ENCODE measurements at places on chromosomes 13 and 19. TPM values are rescaled to one million over a fixed set of nuclear protein-coding genes. Genes with fewer than 3 reads are reported as not detected.

DNA sequence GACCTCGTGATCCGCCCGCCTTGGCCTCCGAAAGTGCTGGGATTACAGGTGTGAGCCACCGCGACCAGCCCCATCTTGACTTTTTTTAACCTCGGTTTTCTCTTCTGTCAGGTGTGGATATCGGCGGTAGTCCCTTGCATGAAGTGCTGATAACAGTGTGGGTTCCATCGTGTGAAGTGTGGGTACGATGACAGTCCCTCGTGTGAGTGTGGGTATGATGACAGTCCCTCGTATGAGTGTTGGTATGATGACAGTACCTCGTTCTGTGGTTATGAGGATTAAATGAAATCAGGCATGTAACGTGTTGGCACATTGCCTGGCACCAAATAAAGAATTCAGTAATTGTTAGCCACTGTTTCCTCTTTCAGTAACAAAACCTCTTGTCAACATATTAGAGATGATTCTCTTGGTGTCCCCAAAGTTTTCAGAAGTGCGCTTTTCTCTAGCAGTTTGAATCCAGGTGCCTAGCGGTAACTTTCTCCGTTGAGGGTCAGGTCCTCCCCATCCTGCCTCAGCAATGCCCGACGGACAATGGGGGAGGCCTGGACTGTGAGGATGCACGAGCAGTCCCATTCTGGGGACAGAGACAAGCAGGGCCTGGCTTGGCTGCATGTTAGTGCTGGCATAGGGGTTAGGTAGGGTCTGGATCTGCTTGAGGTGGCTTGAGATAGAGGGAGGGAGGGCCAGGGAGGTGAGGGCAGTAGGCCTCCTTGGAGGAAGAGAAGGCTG lies 15.3 kb downstream of the GATAD2A start:
- DNase-seq: peak; percentile 57

DNA sequence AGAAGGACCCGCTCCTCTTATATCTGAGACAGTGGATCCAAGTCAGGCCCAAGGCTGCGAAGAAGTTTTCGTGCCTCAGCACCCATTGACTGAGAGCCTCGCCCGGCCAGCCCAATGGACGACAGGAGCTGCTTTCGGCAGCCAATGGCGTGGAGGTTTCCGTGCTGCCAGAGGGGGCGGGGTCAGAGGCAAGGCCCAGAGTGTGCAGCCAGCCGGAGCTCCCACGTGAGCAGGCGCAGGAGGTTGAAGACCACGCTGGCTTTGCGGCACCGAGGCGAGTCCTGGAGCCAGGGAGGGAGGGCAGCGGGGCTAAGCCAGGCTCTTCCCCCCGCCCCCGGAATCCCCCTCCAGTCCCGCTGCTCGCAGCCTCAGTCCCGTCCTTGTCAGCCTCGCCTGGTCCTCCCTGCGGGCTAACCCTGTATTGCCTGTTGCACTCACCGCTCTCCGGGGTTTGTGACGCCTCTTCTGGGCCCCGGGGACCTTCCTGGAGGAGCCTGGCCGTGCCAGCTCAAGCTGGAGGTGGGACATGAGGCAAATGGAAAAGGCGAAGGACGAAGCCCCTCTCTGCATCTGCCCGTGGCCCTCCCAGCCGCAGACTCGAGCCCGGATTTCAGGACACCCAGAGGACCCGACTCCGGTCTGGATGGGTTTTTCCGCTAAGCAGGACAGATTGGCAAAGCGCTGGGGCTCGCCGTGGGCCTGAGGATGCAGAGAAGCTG lies 1.5 kb downstream of the IFNL4 start:
- DNase-seq: peak; percentile 55

Gene CEACAM21
- total RNA-seq: 22.1 TPM

- DNase-seq: no peak
Observed at GRCh38 chr19:30228835-30229524, 143.2 kb upstream of the ZNF536 start.

Gene ZNF235
- total RNA-seq: 2.1 TPM

DNA sequence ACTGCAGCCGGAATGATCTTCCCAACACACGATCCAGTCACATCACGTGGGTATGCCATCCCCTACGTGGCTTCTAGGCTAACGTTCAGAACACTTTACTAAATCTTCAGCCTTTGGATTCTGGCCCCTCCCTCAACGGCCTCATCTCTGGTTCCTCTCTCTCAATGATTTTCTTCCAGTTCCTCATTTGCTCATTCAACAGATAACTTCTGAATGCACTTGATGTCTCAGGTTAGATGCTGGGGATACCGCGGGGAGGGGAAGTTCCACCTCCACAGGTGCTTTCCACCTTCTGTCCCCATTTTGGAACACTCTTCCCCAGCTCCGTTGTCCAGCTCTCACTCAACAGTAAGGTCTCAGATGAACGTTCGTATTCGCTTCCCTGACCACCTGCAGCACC lies 66.1 kb downstream of the ATP7B start:
- DNase-seq: no peak

DNA sequence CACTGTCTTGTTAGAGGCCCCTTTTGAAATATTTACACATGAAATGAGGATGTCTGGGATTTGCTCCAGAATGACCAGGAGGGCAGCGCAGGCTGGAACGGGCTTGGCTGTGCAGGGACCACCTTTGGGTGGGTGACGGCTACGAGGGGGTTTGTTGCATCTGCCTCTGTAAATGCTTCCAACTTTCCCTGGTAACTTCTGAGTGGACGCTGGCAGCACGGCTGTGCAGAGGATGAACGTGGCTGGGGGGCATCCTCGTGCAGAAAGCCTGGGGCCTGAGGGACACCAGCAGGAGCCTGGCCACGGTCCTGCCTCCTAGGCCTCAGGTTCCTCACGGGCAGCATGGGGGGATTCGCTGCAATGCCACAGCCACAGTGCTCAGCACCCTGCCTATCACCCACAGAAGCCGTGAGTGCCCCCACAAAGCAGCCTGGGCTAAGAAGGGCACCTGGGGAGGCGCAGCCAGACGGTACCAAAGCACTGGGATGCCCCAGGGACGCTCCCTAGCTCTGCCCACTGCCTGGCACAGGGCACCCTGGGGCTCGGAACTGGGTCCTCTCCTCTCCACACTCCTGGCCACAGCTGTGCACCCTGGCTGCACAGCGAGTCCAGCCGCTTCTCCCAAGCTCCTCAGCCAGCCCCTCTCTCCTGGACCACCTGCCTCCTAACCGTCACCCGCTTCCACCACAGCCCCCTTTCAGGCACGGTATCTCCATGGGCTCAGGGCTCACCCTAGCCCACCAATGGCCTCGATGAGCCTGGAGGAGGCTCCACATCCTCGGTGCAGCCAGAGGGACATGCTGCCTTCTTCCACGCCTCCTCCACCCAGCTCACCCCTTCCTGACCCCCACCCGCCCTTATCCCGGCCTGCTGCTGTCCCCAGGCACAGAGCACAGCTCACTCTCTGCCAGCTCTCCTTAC lies 44.5 kb downstream of the MLLT1 start:
- DNase-seq: no peak

Data from activated CD4-positive, alpha-beta T cell treated with anti-CD3 and anti-CD28 coated beads for 36 hours (primary cell).